Esophagus squamous epithelium (tissue), 5 donors: ENCODE measurements at places on chromosomes 7 and 10. TPM values are rescaled to one million over a fixed set of nuclear protein-coding genes. Genes with fewer than 3 reads are reported as not detected.

Gene LRRC4
- 7.8 TPM for total RNA-seq

GRCh38 chr7:114656466-114656865 lies 241.9 kb downstream of the FOXP2 start:
- no peak overlapping the region for H3K4me3 ChIP-seq
- H3K4me1 ChIP-seq: peaks cover 3% of the 10 kb centered on the region
- H3K27ac ChIP-seq: no peak overlapping the region
- H3K27me3 ChIP-seq: no peaks in the 10 kb centered on the region

DNA sequence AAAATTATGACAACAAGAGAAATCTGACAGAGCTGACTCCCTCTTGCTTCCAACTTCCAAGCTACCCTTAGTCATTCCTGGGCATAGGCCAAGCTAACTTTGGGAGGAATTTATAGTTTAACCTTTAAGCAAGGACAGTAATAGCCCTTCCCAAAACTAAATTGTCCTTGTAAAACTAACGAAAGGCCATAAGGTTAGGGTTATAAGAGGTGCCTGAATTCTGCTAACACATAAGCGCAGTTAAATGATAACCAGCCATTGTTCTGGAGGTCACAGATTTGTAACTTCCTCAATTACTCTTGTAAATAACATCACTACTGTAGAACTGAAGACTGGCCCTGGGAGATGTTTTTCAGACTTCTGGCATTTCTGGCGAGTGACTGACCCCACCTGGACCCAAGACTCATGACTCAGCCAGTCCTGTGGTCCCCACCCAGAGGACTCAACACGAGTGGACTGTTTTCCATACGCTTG lies 481.2 kb downstream of the KCNMA1 start:
- no peak overlapping the region for H3K27ac ChIP-seq
- no peaks in the 10 kb centered on the region for H3K27me3 ChIP-seq
- H3K4me1 ChIP-seq: peaks cover 10% of the 10 kb centered on the region

DNA sequence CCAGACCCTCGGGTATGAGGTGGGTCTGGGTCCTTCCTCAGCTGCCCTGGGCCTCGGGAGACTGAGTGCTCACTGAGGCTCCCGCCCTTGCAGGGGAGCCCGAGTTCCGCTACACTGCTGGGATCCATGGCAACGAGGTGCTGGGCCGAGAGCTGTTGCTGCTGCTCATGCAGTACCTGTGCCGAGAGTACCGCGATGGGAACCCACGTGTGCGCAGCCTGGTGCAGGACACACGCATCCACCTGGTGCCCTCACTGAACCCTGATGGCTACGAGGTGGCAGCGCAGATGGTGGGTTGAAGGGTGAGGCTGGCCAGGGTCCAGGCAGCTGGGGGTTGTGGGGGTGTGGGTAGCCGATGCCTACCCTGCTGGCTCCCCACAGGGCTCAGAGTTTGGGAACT lies 7.6 kb downstream of the AEBP1 start:
- no peaks in the 10 kb centered on the region for H3K27me3 ChIP-seq
- H3K4me1 ChIP-seq: no peaks in the 10 kb centered on the region
- no peak overlapping the region for H3K27ac ChIP-seq

DNA sequence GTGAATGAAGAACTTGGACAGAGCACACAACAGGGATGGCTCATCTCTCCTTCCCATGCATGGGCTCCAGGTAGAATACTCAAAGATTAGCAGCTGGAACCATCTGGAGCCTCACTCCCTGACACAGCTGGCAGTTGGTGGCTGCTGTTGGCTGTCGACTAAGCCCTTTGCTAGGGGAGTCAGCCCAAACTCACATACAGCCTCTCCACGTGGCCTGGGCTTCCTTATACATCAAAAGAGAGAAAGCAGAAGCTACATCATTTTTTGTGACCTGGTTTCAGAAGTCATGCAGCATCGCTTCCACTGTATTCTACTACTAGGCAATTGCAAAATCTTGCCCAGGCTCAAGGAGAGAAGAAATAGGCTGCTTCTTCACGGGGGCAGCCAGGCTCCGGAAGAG lies 24.4 kb downstream of the ASNS start:
- no peaks in the 10 kb centered on the region for H3K4me1 ChIP-seq
- no peak overlapping the region for H3K4me3 ChIP-seq
- no peak overlapping the region for H3K27ac ChIP-seq
- peaks cover 16% of the 10 kb centered on the region for H3K36me3 ChIP-seq

GRCh38 chr7:113314594-113314993 lies 196.2 kb upstream of the SMIM30 start:
- no peaks in the 10 kb centered on the region for H3K4me1 ChIP-seq
- no peak overlapping the region for H3K27ac ChIP-seq
- DNase-seq: no peak
- H3K36me3 ChIP-seq: no peaks in the 10 kb centered on the region
- no peak overlapping the region for H3K4me3 ChIP-seq
- H3K27me3 ChIP-seq: no peaks in the 10 kb centered on the region

- no peak for DNase-seq
- H3K36me3 ChIP-seq: no peaks in the 10 kb centered on the region
- H3K27ac ChIP-seq: no peak overlapping the region
Measured at GRCh38 chr7:107016312-107016711, 28.2 kb upstream of the PRKAR2B start.

Gene CPEB3
- total RNA-seq: 8.8 TPM

Gene TACR2
- total RNA-seq: 0.72 TPM

- DNase-seq: no peak
- peaks cover 9% of the 10 kb centered on the region for H3K4me1 ChIP-seq
- no peaks in the 10 kb centered on the region for H3K36me3 ChIP-seq
- no peaks in the 10 kb centered on the region for H3K27me3 ChIP-seq
Measured at GRCh38 chr7:1142051-1142635, 17.9 kb downstream of the ZFAND2A start.

DNA sequence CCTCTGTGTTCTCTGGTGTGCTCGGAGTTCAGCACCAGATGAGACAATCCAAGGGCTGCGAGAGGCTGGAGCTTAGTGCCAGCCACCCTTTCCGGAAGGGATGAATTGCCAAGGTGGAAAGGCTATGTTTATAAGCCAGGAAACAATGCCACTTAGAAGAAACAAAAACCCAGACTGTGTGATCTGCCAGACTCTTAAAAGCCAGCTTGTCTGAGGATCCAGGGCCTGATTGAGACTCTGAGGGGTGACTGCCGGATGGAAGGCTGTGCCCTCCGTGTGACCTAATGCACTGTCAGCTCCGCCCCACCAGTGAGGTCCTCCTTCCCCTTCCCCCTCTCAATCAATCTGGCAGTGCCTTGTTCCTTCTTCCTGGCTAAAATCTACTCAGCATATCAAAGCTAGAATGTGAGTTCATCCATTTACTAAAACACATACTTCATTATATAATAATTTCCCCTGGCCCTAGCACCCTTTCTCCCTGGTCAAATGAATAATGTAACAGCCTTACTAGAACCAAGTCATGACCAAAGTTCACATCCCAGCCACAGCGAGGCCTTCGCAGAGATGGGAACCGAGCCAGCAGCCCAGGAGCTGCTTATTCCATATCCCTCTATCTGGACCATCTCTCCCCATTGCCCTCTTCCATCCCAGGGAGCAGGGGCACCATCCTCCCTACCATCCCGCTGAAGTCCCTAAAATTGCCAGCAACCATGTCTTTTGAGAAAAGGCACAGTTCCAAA lies 25.5 kb downstream of the FAM107B start:
- H3K27ac ChIP-seq: peak overlapping the region; percentile 78
- H3K4me3 ChIP-seq: no peak overlapping the region
- no peaks in the 10 kb centered on the region for H3K27me3 ChIP-seq
- no peak for DNase-seq

DNA sequence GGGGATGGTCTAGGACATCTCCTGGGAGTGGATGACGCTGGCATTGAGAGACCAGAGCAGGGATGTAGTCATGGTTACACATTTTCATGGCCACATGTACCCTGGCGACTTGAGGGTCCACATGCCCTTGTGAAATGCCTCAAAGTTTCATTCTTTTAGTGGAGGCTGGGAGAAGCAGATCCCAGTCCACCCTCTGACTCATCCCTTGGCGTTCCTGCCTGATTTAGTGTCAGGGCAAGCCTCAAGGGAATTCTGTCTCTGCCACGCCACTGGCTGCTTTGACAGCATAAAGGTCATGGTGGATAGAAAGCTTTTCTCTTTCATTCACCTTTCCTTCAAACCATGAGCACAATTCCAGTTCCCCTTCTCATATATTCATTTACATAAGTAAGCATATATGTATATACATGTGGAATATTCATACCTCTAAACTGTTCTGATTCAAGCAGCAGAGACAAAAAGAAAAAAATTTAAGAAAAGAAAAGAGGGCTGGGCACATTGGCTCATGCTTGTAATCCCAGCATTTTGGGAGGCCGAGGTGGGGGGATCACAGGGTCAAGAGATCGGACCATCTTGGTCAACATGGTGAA lies 21.8 kb upstream of the KIF5B start:
- DNase-seq: no peak
- H3K27ac ChIP-seq: no peak overlapping the region
- no peak overlapping the region for H3K4me3 ChIP-seq
- H3K4me1 ChIP-seq: peaks cover 6% of the 10 kb centered on the region
- H3K27me3 ChIP-seq: no peaks in the 10 kb centered on the region
- H3K36me3 ChIP-seq: no peaks in the 10 kb centered on the region

- no peak for DNase-seq
- no peaks in the 10 kb centered on the region for H3K36me3 ChIP-seq
- H3K27me3 ChIP-seq: no peaks in the 10 kb centered on the region
Measured at GRCh38 chr7:102107474-102108104, 179.1 kb upstream of the SH2B2 start.

GRCh38 chr10:132455441-132455971 lies 58.5 kb downstream of the PWWP2B start:
- H3K4me1 ChIP-seq: peaks cover 54% of the 10 kb centered on the region
- H3K27me3 ChIP-seq: no peaks in the 10 kb centered on the region
- no peaks in the 10 kb centered on the region for H3K36me3 ChIP-seq

DNA sequence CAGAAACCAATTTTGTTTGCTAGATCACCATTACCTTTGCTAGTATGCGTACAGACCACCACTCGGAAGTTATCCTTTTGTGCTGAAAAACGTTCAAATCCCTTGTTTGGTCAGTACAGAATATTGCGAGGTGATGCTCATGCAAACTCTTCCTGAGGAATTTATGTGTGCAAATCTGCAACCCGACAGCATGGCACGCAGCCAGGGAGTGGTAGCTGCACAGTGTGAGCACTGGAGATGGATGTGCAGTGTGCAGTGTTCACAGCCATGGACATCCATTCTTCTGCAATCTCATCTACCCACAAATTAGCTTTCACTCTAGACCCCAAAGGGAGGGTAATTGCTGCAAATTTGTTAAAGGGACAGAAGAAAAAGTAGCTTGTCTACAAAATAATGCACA lies 72.2 kb downstream of the CACUL1 start:
- DNase-seq: no peak
- no peaks in the 10 kb centered on the region for H3K4me1 ChIP-seq
- no peak overlapping the region for H3K27ac ChIP-seq

GRCh38 chr7:121163699-121164098 lies 165.1 kb upstream of the WNT16 start:
- no peaks in the 10 kb centered on the region for H3K4me1 ChIP-seq
- H3K4me3 ChIP-seq: no peak overlapping the region
- no peaks in the 10 kb centered on the region for H3K27me3 ChIP-seq
- H3K36me3 ChIP-seq: no peaks in the 10 kb centered on the region

GRCh38 chr10:90087197-90088023 lies 386.0 kb downstream of the KIF20B start:
- H3K27ac ChIP-seq: no peak overlapping the region
- H3K4me1 ChIP-seq: no peaks in the 10 kb centered on the region
- no peak for DNase-seq
- no peak overlapping the region for H3K4me3 ChIP-seq

DNA sequence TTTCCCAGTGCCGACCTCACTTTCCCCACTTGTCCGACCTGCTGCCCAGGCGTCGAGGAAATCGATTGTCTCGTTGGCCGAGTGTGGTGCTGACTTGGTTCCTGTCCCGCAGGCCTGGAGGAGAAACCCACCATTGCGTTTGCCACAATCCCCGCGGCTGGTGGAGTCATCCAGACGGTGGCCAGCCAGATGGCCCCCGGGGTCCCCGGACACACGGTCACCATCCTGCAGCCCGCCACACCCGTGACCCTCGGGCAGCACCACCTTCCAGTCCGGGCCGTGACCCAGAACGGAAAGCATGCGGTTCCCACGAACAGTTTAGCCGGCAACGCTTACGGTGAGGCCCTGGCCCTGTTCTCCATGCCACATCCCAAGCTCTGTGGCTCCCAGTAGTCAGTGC lies 14.5 kb upstream of the AP5Z1 start:
- H3K27me3 ChIP-seq: no peaks in the 10 kb centered on the region
- peaks cover 65% of the 10 kb centered on the region for H3K36me3 ChIP-seq
- DNase-seq: no peak
- no peak overlapping the region for H3K27ac ChIP-seq

DNA sequence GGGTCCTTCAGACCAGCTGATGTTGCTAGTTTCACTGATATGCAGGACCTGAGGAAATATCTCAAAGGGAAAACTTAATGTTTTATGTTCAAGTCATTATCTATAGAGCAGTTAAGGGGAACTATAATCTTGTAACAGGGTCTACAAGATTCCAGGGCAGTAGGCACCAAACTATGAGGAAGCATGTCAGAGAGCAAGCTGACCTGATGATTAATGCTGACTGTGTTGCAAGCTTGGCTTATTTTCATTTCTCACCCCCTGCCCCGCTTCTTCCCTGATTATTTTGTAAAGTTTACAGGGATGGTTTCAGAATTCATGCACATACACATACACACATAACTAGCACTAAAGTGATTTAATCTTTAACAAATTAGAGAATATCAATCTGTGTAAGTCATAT lies 84.3 kb upstream of the CACNA2D1 start:
- no peak overlapping the region for H3K27ac ChIP-seq
- DNase-seq: no peak
- H3K4me1 ChIP-seq: no peaks in the 10 kb centered on the region
- no peaks in the 10 kb centered on the region for H3K27me3 ChIP-seq
- no peaks in the 10 kb centered on the region for H3K36me3 ChIP-seq

DNA sequence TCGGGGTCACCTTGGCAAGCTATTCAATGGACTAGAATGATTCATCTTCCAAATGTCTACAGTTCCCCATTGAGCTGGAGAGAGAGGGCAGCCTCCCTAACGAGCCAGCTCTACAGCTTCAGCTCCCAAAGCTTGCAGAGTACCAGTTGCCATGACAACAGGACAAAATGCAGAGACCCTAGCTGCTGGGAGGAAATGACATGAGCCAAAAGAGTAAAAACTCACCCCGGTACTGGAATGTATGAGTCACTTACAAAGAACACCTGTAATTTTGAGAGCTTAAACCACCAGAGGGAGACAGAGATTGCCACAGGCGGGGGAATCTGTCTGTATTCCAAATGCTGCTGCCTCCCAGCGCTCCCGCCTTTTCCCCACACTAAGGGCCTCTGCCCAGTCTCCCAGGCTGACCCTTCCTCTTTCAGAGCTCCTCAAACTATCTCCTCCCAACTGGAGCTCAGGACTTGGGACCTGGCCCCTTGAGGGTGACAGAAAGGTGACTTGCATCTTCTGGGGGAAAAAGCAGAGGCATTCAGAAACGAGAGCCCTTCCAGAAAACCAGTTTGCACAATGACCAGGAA lies 95.5 kb downstream of the CUL2 start:
- no peak overlapping the region for H3K4me3 ChIP-seq
- no peaks in the 10 kb centered on the region for H3K36me3 ChIP-seq
- no peaks in the 10 kb centered on the region for H3K27me3 ChIP-seq
- peaks cover 2% of the 10 kb centered on the region for H3K4me1 ChIP-seq
- peak overlapping the region; percentile 1 for H3K27ac ChIP-seq
- no peak for DNase-seq

GRCh38 chr7:74116356-74116755 lies 32.8 kb downstream of the LIMK1 start:
- H3K4me3 ChIP-seq: no peak overlapping the region
- no peak overlapping the region for H3K27ac ChIP-seq
- DNase-seq: no peak
